ENCODE measurements at places on chromosomes 7 and 10.

DNA sequence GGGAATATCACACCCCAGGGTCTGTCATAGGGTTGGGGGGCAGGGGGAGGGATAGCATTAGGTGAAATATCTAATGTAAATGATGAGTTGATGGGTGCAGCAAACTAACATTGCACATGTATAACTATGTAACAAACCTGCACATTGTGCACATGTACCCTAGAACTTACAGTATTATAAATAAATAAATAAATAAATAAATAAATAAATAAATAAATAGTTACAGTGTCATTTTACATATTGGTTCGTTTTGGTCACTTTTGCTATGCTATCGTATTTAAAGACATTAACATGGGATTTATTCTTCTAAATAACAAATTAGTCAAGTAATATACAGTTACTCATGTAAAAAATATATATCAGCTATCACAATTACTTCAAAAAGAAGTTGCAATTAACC, 228.7 kb downstream of the HECW1 start:
- no peak for DNase-seq

DNA sequence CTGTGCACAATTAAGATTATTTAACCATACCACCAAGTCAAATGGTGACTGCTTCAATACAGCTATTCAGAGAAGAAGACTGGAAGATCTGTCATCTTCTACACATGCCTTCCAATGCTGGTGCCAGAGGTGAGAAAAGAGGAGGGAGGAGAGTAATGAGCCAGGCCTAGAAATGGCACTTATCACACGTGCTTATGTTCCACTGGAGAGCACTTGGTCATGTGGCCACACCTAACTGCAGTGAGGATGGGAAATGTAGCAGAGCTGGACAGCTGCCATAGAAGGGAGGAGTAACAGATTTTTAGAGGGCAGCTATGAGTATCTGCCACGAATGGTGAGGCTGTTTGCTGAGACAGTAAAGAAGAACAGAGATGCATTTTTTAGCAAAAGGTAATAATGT, 77.1 kb downstream of the MPLKIP start:
- peak; percentile 17 for DNase-seq

GRCh38 chr10:78754269-78755062, 314.3 kb upstream of the ZMIZ1 start:
- DNase-seq = peak; percentile 78

DNA sequence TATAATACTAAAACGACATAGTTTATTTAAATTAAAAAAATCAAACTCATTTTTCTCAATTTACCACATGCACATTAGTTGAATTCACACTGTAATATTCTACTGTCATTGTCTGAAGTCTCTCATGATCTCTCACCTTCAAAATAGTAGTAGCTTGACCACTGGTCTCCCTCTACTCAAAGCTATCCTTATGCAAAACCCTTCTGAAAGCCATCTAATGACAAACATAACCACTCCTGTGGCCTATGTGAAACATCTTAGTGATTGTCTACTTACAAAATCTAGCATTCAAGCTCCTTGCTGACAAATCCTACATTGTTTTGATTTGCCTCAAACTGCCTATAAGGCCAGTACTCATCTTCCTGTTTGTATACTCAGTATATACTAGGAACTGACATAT, 606.0 kb upstream of the GHITM start:
- no peak for DNase-seq

DNA sequence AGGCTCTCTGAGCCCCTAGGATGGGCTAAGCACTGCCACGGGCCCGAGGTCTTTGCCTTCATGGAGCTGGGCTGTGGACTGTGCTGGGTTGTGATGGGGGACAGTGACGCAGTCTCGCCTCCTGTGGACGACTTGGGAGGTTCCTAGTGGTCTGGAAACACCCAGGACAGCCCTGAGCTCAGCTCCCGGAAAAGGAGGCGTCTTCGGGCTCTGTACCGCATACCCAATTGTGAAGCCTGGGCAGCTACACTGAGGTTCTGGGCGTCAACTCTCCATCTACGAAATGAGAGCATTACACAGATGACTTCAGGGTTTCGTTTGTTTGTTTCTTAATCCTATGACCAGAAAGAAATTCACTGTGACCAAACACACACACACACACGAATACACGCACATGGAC, 79.6 kb upstream of the KAT6B start:
- DNase-seq = no peak

GRCh38 chr10:123781324-123781900, 110.2 kb downstream of the CPXM2 start:
- DNase-seq = no peak

GRCh38 chr7:81925530-81925929, 155.7 kb upstream of the HGF start:
- DNase-seq = no peak

DNA sequence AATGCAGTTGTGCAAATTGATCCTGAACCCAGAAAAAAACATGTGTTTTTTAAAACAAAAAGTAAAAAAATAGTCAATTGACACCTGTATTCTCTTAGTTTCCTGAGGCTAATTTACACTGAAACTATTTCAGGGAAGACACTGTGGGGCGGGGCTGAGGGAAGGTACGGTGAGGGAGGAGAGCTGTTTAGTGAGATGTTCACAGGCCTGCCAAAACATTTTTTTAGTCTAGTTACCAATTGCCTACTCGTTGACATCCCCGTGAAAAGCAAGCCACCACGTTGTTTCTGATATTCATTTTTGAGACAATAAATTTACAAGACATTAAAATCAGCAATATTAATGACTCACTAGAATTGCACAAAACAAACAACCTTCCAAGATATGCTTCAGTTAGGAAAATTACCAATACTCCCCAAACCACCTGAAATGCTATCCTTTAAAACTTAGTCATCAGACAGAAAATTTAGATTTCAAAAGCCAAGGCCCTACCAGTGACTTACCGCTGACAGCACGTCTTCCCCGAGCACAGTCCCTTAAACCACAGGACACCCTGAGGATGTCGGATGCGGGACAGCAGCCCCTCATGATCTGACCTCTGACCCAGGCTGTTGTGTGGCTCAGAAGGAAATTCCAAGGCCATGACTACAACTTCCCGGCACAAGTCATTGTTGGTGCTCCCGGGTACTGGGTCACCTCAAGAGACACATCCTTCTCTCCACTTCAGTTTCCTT, 279.2 kb downstream of the PRPF18 start:
- DNase-seq = no peak

- DNase-seq = no peak
Measured at GRCh38 chr10:104527013-104527412, 114.1 kb upstream of the SORCS3 start.

- no peak for DNase-seq
Measured at GRCh38 chr7:15757041-15758000, 70.8 kb upstream of the MEOX2 start.

GRCh38 chr10:131901181-131901829, 497 bp downstream of the PPP2R2D start:
- DNase-seq = peak; percentile 80

GRCh38 chr7:24229481-24230226, 54.3 kb upstream of the NPY start:
- no peak for DNase-seq
